ENCODE measurements at places on chromosomes 5 and 9.

DNA sequence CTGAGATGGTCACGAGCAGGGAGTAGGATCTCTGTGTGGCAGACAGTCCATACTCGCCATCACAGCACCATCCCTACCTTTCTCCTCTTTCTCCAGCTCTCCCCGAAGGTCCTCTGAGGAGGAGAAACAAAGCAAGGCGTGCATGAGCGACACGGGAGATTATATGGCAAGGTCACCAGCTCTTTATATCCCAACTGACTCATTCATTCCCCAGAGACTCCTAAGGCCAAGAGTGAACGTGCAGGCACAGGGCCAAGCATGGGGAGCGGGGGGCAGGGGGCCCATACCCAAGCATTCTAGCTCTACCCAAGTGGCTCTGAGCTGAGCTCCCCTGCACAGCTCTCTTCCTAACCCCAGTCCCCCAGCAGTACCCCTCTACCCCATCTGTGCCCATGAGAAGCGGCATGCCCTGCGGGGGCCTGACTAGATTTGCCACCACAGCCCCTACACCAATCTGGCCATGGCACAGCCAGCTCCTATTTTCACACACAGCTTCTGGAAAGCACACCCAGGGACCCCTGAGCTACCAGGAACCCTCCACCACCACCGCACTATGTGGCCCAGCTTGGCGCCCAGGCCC is 6.8 kb downstream of the TRIM7 start:
- no peak for DNase-seq

DNA sequence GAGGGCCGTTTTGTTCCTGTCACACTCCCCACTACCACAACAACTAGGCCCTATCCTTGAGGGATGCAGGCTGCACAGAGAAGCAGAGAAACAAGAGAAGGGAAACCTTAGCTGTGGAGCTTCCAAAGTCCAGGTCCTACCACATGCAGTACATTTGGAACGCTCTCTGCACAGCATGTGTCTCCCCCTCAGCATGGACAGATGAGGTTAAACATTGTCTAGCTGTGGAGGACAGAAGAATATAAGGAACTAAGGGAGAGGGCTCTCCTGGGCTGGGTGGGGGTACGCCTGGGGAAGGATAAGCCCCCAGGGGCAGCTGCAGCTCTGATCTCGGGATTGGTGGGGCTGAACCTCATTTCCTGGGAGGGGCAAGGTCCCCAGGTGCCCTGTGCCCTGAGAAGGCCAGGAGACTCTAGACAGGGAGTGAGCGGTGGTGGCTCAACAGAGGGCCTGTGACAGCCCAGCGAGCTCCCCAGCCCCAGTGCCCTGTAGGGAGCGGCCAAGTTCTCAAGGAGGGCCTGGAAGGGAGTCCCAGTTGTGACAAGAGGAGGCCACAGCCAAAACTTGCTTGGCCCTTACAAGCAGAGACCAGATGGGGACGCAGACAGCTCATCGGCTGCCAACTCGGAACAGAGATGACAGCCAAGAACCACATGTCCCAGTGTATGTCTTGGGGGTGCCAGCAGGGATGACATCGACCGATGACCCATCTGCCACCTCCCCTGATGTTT is 30.1 kb downstream of the TSPAN17 start:
- DNase-seq, result no peak

GRCh38 chr9:114046875-114047274 is 31.2 kb downstream of the AMBP start:
- DNase-seq, result no peak

GRCh38 chr5:75023368-75024159 is 28.8 kb downstream of the GCNT4 start:
- DNase-seq, result no peak

GRCh38 chr9:84404095-84404686 is 63.6 kb upstream of the SLC28A3 start:
- no peak for DNase-seq

GRCh38 chr9:3436629-3437420 is 89.0 kb downstream of the RFX3 start:
- DNase-seq, result no peak

- no peak for DNase-seq
Observed at GRCh38 chr9:89972535-89972934, 367.7 kb downstream of the GADD45G start.

- no peak for DNase-seq
Observed at GRCh38 chr5:67434466-67434865, 237.9 kb upstream of the CD180 start.

- no peak for DNase-seq
Observed at GRCh38 chr9:19920401-19920800, 131.6 kb upstream of the SLC24A2 start.

DNA sequence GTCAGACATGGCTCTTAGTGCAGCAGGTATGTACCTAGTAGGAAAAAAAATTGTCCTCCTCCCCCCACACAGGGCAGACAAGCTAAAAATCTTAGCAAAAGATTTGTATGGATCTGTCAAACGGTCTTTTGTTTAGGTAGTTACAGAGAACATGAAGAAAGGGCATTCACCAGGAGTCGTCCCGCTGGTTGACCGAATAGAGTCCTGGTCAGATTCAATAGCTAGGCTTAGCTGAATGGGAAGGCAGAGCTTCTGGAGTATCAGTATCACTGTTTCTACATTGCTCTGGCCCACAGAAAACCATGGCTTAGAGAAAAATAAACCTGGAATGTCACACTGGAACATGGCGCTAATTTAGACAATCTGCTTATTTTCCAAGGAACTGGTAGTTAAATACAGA is 642.3 kb downstream of the PTPRD start:
- DNase-seq, result no peak

GRCh38 chr5:150763023-150763769 is 4.4 kb upstream of the DCTN4 start:
- DNase-seq, result no peak

- no peak for DNase-seq
Observed at GRCh38 chr5:96331210-96331609, 101.8 kb downstream of the PCSK1 start.

GRCh38 chr5:8258801-8259200 is 389.9 kb downstream of the MTRR start:
- no peak for DNase-seq

DNA sequence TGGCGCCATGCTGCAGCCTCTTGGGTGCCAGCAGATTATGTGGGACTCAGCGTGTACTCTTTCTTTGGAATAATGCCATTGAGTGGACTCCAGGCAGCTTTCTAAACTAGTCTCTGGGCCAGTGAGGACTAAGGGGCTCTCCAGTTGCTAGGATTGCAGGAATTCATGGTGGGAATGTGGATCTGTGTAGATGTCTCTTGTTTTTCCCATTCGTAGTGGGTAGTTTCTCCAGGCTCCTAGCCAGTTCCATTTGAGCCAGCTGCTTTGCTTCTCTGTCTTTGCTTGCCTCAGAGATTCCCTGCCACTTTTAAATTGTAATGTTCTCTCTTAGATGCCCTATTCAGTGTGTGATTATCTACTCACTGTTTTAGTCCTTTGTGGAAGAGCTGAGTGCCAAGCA is 42.6 kb downstream of the SLF1 start:
- no peak for DNase-seq

- no peak for DNase-seq
Observed at GRCh38 chr5:74103131-74104023, 477.4 kb downstream of the ARHGEF28 start.

DNA sequence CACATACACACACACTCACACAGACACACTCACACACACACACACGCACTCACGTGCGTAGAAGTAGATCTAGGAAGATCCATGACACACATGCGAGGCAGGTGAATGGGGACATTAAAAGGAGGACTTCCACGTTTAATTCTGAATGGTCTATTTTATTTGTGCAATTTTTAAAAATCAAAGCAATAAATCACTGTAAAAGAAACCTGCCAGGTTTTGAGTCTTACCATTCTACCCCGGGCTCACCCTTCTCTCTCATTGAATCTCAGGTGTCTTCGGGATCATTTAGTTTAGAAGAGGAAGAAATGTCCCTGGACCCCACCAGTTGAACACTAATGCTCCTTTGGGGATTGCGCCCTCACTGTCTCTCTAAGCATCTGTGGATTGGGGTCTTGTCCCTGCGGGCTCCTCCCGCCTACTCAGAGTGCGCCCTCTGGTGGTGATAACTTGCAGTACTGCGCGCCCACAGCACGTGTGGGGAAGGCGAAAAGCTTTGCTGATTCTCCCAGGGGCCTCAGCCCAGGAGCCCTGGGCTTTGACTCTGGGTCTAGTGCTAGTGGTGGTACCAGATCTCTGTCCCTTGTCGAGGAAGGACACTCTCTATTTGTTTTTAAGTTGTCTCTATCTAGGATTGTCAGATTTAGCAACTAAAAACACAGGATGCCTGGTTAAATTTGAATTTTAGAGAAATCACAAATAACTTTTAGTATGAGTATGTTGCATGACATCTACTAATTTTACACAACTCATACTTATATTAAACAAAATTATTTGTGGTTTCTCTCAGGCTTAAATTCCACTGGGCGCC is 34.8 kb downstream of the BOD1 start:
- DNase-seq, result no peak

DNA sequence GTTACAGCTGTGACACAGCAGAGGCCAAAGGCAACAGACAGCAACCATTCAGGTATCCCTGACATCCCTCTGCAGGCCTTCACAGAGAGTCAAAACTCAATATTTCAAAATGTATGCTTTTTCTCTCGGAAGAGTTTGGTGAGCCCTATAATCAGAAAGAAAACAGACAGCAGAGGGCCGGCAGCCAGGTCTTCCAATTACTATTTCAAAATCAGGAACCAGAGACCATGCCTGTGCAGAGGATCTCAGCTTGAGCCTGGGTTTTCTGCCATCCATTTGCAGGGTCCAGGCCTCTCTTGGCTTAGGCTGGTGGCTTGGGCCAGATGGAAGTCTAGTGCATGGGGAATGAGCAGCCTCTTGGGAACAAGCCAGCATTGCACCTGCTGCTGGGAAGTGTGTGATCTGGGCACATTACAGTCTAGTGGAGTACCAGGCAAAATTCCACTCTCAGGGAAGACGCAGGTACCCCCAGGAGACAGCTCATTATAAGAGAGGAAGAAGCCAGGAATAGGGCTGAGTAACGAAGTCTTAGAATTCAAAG is 231.3 kb downstream of the ENC1 start:
- DNase-seq, result no peak

GRCh38 chr9:136138566-136138965 is 19.9 kb upstream of the TMEM250 start:
- DNase-seq, result no peak

DNA sequence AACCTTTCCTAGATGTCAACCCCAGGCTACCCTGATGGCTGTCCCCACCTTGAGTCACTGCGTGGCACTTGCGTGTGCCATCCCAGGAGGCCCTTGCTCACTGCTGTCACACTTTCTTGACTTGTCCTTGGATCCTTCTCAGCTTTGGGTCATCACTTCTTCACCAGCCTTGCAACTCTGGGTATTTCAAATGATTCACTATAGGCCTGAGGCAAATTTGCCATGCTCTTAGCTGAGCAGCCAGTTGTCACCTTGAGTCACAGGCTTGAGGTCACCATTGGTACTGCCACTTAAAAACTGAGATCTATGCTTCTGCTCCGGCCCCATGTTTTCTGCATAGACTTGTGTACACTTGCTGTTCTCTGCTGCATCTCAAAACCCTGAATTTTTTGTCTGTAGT is 84.7 kb downstream of the BASP1 start:
- no peak for DNase-seq

GRCh38 chr5:96963267-96963666 is 27.4 kb downstream of the LNPEP start:
- peak; percentile 6 for DNase-seq

GRCh38 chr5:75091597-75091996 is 39.2 kb upstream of the GCNT4 start:
- no peak for DNase-seq

DNA sequence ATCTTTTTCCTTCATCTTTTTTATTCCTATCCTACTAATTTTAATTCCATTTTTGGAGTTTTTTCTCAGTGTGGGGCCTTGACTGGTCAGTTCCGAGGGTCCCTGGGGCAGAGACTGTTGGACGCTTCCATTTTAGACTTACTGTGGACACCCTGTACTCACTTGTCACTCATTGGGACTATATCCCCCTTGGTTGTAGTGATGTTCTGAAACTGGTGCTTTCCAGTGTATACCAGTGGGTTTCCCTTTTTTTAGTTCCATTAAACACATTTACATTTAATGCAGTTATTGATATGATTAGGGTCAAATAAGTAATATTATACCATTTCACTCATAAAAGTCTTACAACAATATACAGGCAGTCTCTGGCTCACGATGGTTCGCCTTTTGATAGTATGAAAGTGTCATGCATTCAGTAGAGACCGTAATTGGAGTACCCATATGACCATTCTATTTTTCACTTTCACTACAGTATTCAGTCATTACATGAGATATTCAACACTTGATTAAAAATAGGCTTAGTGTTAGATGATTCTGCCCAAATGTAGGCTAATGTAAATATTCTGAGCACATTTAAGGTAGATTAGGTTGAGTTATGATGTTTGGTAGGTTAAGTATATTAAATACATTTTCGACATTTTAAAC is 46.0 kb downstream of the CNOT6 start:
- DNase-seq, result no peak
